ENCODE measurements at places on chromosomes 5 and 9. TPM values are rescaled to one million over a fixed set of nuclear protein-coding genes. Genes with fewer than 3 reads are reported as not detected.
A peak's percentile ranks its signal among the peaks of the same experiment; 100 is the strongest.

The TCF7 gene
- polyA plus RNA-seq: 1.7 TPM

The UGT3A2 gene
- polyA plus RNA-seq: 0.23 TPM

The BSPRY gene
- 0.11 TPM for polyA plus RNA-seq

The PTGES gene
- 0.63 TPM for polyA plus RNA-seq

The LCN9 gene
- not detected for polyA plus RNA-seq

The ANKDD1B gene
- 0.34 TPM for polyA plus RNA-seq

The ZNF462 gene
- 7.4 TPM for polyA plus RNA-seq

The ADCY2 gene
- polyA plus RNA-seq: 5.3 TPM

The GOLPH3 gene
- 80.2 TPM for polyA plus RNA-seq

- no peak for DNase-seq
These were observed 80.8 kb downstream of the IQGAP2 start for GRCh38 chr5:76483881-76484280.

- no peak for DNase-seq
These were observed 43.6 kb upstream of the TRAF1 start for GRCh38 chr9:120970244-120970643.

DNA sequence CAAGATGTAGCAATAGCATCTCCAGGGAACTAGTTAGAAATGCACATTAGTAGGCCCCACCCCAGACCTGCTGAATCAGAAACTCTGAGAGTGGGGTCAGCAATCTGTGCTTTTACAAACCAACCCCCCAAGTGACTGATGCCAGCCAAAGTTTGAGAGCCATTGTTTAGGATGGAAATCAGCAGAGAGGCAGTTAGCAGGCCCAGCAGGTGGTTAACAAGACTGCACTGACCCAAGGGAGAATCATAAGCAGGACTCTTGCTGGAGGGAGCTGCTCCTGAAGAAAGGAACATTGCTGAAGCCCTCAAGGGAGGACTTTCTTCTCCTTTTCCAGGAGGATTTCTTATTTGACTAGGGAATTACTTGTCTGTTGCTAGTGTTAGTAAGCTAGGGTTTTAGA lies 74.2 kb upstream of the SLC12A2 start:
- no peak for DNase-seq

- peak; percentile 93 for DNase-seq
These were observed 639.0 kb downstream of the CCDC171 start for GRCh38 chr9:16191691-16192402.

DNA sequence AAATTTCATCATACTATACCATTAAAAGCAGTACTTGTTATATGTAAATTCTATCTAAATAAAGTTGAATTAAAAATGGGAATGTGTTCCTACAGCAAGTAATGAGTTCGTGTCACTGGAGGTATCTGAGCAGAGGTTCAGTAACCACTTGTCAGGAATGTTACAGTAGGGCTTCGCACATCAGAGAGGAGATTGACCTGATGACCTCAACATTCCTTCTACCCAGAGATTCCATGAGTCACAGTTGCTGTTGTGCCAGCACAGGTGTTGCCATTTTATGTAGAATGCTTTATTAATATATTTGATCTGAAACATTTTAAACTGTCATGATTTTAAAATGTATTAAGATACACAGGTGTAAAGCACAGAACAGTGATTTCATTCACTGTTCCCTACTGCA lies 60.3 kb downstream of the STX17 start:
- DNase-seq: no peak

GRCh38 chr5:85293145-85293785 lies 908.6 kb upstream of the EDIL3 start:
- DNase-seq: no peak

DNA sequence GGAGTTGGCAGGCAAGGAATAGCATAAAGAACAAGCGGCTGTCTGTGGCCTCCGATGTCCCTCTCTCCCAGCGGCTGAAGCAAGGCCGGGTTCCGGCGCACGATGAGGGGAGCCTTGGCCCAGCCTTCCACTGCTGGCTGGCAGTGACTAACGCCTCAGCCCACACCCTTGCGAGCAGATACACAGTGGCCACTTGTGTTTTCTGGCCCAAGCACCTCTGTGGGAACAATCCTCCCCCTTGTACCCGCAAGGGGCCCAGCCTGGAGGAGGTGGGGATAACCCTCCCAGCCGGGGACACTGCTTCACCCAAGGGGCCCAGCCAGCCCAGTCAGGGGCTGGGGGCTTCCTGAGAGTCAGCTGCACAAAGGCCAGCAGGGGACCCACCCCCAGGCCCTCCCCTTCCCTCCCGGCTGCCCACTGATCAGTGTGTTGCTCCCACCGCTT lies 23.2 kb downstream of the STK10 start:
- DNase-seq: no peak

- no peak for DNase-seq
These were observed 225.0 kb downstream of the ADAMTSL1 start for GRCh38 chr9:18698992-18699391.

DNA sequence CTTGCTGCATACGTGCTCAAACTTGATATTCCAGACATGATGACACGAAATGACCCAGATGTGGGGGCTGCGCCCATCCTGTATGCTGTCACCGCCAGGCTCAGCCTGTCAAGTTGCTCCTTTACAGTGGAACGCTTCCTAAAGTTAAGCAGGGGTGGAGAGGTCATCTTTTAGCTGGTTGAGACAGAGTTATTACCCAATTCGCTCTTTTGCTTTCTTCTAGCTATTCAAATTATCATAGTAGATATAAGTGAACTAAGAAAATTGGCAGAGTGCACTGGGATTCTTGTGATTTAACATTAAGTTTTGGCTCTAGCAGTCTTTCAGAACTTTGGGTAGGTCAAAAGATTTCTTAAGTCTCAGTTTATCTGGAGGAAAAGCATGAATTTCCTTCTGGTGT lies 69.8 kb upstream of the BASP1 start:
- DNase-seq: no peak

- DNase-seq: no peak
These were observed 138.6 kb upstream of the TSLP start for GRCh38 chr5:110932755-110933488.

- no peak for DNase-seq
These were observed 93.8 kb upstream of the IL12B start for GRCh38 chr5:159424123-159424522.

- DNase-seq: no peak
These were observed 90.7 kb upstream of the PTCH1 start for GRCh38 chr9:95607507-95607906.

DNA sequence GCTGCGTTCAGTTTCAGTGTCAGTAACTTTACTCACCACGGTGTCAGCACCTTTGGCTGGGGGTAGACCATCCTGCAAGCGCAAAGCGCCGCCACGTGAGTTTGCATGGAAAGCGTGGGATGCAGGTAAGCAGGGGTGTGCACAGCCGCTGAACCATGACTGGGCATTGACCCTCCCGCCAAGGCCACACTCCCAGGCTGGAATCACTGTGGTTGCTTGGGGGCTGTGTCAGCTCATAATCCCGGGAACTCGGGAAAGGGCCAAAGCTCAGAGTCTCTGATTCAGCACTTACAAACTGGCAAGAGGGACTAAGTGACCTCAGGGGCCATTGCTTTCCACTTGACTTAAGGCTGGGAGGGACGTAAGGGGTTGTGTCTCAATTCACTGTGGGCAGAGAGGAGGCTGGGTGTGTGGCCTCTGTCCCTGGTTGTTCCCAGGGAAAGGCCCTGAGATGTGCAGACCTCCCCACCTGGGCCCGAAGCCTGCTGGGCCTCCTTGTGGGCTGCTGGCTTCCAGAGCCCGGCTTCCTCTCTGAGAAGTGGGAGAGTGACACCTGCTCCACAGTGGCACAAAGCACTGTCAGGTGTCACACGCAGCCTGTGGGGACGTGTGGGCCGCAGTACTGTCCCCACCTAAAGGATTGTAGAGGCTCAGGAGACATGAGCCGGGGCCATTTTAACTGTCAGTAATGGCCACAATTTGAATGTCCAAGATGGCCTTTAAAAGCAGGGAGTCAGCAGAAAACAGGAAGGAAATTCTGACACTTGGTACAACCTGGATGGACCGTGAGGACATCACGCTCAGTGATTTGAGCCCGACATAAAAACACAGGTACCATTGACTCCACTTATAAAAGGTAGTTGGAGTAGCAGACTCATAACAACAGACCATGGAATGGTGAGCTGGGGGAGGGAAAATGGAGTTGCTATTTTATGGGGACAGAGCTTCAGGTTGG lies 16.7 kb downstream of the ABO start:
- no peak for DNase-seq

- DNase-seq: no peak
These were observed 876 bp upstream of the JAK2 start for GRCh38 chr9:4984171-4984620.
